GM06990 (cell line): ENCODE measurements at places on chromosomes 7 and 10.

DNA sequence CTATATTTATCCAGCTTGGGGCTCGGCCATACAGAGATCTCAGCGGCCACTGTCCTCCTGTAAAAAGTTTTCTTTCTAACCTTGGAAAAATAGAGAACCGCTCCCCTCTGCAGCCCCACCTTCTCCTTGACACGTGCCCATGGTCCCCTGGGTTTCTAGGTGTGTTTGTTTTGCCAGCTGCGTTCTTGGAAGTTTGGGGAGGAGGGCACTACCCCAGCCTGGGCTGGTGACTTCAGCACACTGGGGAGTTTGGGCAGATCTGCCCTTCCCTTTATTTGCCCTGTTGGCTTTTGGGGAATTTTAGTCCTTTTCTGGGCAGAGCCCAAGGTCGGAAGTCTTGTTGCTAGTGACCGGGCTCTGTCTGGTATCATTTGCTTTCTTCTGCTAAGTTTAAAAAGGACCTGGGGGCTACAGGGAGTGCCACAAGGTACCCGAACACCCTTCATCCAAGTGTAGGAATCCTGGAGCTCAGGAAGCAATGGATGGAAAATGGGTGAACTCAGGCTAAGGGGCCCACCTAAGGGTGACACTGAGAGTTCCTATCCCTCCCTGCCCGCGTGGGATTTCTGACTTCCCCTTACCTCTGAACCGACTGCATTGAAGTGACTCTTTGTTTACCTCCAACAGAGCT, 1.7 kb downstream of the ADAMTS14 start:
- DNase-seq: no peak

GRCh38 chr10:76043261-76043660, 611.8 kb downstream of the LRMDA start:
- DNase-seq: no peak

- no peak for DNase-seq
Measured at GRCh38 chr7:96088579-96088978, 233.3 kb downstream of the SLC25A13 start.

- no peak for DNase-seq
Measured at GRCh38 chr7:123305840-123306375, 106.1 kb upstream of the SLC13A1 start.

- no peak for DNase-seq
Measured at GRCh38 chr10:34638406-34639054, 176.6 kb downstream of the PARD3 start.

DNA sequence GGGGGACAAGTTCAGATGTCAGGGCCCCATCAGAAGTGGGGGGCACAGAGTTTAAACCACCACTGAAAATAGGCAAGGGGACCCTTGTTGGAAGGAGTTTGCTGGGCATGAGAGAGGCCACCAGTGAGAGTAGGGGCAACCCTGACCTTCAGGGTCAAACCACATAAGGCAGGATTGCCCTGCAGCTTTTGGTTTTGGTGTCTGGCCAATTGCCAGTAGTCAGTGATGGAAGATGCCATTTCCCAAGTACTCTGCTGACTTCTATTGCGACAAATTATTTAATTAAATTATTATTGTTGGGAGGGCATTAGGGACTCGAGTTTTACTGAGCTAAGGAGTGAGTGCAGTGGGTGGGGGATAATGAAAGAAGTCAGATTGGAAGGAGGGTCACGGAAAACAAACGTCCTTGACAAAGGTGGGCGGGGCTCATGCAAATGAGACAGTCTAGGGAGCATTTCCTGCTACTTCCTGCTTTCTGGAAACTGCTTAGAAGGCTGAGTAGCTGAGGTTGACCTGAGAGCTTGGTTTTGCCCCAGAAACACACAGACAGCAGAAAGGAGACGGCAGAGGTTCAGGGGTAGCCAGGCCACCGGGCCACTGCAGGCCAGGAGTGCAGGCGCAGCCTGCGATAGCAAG, 74.2 kb upstream of the ANLN start:
- no peak for DNase-seq

DNA sequence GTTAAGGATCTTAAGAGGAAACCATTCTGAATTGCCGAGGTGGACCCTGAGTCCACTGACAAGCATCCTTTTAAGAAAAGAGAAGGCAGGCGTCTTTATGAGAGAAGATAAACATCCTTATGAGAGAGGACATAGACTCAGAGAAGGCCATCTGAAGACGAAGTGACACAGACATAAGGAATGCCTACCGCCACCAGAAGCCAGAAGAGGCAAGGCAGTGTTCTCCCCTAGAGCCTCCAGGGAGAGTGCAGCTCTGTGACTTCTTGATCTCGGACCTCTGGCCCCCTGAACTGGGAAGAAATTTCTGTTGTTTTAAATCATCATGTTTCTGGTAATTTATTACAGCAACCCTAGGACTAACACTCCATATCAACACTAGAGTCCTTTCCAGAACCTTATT, 25.2 kb upstream of the ING3 start:
- no peak for DNase-seq

- DNase-seq: no peak
Measured at GRCh38 chr7:132117181-132117580, 459.1 kb downstream of the PLXNA4 start.

GRCh38 chr7:140225562-140226249, 48.9 kb upstream of the KDM7A start:
- no peak for DNase-seq

GRCh38 chr10:1661859-1662437, 75.4 kb downstream of the ADARB2 start:
- peak; percentile 71 for DNase-seq

DNA sequence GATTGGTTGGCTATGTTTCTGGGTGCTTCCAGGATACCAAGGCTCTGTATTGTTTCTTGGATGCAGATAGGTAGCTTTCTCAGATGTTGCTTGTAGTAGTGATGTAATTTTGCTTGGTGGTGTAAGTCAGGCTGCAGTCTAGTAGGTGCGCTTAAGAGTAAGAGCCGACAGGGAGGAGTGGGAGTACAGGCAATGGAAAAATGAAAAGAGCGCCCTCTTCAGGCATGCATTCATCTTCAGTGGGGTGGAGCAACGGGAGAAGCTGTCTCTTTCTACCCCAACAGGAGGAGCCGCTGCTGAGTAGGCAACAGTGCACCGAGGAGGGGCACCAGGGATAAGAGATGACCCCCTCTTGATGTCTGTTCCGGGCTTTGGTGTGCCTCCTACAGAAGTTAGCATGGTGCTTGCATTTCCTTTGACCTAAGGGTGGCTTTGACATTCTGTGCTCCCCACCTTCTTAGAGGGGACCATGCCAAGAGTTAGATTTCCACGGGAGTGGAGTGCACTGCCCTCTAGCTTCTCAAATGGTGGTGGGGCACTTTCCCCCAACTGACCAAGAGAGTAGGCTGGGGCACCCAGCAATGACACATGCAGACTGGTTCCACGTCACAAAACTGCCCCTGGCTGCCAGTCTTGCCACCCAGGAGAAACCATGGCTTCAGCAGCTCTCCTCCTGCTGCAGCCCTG, 56.1 kb downstream of the ZNF783 start:
- DNase-seq: no peak

- DNase-seq: no peak
Measured at GRCh38 chr7:31091924-31092434, 39.9 kb downstream of the ADCYAP1R1 start.

- DNase-seq: no peak
Measured at GRCh38 chr7:47349401-47349800, 232.5 kb downstream of the TNS3 start.

- DNase-seq: no peak
Measured at GRCh38 chr10:114543456-114543855, 114.6 kb downstream of the ABLIM1 start.
